ENCODE measurements at places on chromosomes 16 and 17.

GRCh38 chr16:68070249-68070730 lies 14.9 kb upstream of the NFATC3 start:
- no peak for DNase-seq

DNA sequence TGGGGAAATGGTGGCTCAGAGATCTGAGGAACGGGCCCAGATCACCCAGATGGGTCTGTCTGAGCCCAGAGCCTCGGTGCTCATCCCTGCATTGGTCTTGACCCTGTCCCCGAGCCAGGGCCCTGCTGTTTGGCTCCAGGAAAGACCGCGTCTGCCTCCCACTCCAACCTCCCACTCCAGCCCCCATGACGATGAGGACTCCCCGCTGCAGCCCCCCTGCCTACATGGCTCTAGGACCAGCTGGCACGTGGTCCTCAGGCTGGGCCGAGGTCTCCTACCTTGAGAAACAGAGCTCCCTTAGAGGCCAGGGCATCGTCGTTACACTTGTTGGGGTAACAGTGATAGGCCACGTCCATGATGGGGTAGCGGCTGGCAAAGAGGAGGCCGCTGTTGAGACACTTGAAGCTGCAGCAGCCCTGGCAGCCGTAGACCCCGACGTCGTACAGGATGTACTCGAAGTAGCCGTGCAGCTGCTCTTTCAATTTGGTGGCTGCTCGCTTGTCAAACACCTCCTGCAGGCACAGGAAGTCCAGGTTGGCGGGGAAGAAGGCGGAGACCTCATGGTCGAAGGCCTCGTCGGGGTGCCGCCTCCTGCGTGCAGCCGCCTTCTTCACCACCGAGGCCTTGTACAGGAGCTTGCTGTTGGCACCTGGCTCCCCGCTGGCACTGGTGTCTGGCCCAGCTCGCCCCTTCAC lies 59.9 kb downstream of the PRMT7 start:
- no peak for DNase-seq

DNA sequence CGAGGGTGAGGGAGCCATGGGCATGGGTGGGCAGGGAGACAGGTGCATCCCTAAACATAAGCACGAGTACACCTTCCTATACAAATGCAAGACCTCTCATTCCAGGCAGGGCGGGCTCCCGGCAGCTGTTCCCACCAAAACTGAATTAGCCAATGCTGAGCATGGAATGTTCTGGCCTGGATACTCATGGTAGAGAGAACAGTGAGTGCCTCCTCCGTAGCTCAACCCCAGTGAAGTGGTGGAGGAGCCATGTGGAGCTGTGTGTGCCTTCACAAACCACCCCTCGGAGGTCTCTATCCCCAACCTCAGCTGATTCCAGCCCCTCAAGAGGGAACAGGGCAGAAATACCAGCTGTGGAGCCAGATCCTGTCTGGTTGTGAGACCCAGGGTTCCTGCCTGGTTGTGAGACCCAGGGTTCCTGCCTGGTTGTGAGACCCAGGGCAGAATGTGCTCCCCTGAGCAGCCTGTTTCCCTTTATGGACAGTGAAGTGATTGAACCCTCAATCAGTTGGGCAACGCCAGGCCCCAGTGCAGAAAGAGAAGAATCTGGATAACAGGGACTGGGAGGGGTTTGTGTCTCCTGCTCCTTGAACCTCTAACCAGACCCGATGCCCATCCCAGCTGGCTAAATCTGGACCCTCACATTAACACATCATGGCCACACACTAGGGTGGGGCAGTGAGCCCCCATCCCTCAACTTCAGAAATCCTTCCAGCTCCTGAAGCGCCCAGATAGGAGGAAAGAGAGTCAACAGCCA lies 2.4 kb upstream of the CDH16 start:
- DNase-seq, result no peak

DNA sequence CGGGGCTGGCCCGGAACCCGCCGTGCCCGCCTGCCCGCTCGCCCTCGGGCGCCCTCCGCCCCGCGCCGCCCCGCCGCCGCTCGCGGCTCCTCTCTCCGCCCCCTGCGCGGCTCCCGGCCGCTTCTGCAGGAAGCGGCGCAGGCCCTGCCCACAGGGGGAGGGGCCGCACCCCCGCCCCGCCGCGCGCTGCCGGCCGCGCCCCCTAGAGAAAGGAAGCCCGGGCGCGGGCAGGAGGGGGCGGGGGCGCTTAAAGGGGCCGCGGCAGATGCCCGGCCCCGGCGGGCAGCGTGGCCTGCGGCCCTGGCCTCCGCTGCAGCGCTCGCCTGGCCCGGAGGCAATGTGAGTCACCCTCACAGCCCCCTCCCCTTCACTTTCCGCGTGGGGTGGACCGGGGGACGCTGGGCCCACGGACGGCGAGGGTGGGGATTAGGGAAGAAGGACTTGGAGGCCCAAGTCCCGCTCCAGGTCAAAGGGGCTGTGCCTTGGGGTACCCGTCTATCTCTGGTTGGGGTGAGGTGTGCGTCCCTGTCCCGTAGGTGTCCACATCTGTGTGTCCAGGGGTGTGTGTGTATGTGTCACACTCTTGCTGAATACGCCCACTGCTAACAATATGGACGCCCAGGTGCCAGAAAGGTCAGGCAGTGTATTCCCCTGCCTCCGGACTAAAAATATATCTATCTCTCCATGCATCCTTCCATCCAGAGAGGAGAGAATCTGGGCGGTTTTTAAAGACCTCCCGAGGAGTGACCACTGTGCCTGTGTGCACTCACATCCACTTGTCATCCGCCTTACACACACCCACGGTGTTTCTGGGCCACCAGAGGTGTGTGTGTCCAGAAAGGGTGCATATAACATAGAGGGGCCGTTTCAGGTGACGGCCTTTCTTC lies at the start of gene GIT1:
GIT1 (minus strand) TSS at position 125 of the 887 bp plus-strand sequence. CDS start 270 bp downstream, outside the sequence.
- peak; percentile 85 for DNase-seq

- no peak for DNase-seq
Observed at GRCh38 chr16:54489225-54490111, 202.9 kb upstream of the IRX3 start.

Measured in KBM-7 (cell line).